Panc1 (cell line): ENCODE measurements at places on chromosomes 11 and 22. TPM values are rescaled to one million over a fixed set of nuclear protein-coding genes. Genes with fewer than 3 reads are reported as not detected.

GAL gene
- 16.5 TPM for total RNA-seq

OR51E2 gene
- total RNA-seq = not detected

OR52I2 gene
- total RNA-seq = not detected

LRFN4 gene
- total RNA-seq = 56.7 TPM

KCNA4 gene
- total RNA-seq = not detected

CCDC134 gene
- 16.7 TPM for total RNA-seq

TMEM223 gene
- total RNA-seq = 20.1 TPM

CCDC81 gene
- total RNA-seq = 0.49 TPM

TCN2 gene
- 2.4 TPM for total RNA-seq

TYR gene
- total RNA-seq = not detected

USH1C gene
- total RNA-seq = not detected

CARNS1 gene
- total RNA-seq = 1.0 TPM

KCTD14 gene
- total RNA-seq = 19.3 TPM

GRCh38 chr11:118889797-118890196, 6.1 kb downstream of the CXCR5 start:
- H3K4me1 ChIP-seq = peaks cover 9% of the 10 kb centered on the region
- H3K4me3 ChIP-seq = no peak overlapping the region
- DNase-seq = no peak
- no peaks in the 10 kb centered on the region for H3K36me3 ChIP-seq
- H3K27ac ChIP-seq = no peak overlapping the region

- H3K36me3 ChIP-seq = no peaks in the 10 kb centered on the region
- H3K27ac ChIP-seq = no peak overlapping the region
- H3K4me3 ChIP-seq = no peak overlapping the region
- H3K4me1 ChIP-seq = no peaks in the 10 kb centered on the region
Measured at GRCh38 chr11:94297985-94298576, 6.3 kb upstream of the IZUMO1R start.

DNA sequence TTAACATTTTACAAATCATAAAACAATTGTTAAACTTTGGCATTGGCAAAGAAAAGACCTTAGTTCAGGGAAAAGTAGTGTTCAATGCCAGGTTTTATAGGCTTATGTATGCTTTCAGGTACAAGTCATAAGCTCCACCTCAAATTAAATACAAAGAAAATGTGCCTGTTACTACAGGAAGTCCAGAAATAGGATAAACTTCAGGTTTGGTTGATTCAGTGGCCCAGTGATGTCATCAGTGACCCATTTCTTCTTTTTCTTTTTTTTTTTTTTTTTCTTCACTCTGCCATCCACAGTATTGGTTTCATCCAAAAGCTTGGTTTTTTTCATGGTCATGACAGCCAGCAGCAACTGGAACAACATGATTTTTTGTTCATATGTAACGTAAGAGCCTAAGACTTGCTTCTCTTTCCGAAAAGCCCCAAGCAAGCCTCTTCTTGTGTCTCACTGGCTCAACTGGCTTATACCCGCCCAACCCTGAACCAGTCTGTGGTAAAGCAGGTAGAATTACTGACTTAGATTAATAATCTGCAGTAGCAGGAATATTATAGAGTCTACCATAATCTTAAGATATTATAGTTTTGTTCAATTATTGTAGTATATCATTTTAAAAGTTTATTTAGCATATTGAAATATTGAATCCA, 46.2 kb downstream of the TTC17 start:
- H3K27ac ChIP-seq = no peak overlapping the region
- no peaks in the 10 kb centered on the region for H3K4me1 ChIP-seq
- H3K4me3 ChIP-seq = no peak overlapping the region
- no peaks in the 10 kb centered on the region for H3K27me3 ChIP-seq
- no peak for DNase-seq
- peaks cover 49% of the 10 kb centered on the region for H3K36me3 ChIP-seq

GRCh38 chr22:22943521-22944267, 56.1 kb downstream of the IGLL5 start:
- no peaks in the 10 kb centered on the region for H3K36me3 ChIP-seq
- H3K4me3 ChIP-seq = no peak overlapping the region
- DNase-seq = no peak

- H3K36me3 ChIP-seq = no peaks in the 10 kb centered on the region
- no peak overlapping the region for H3K27ac ChIP-seq
- H3K4me3 ChIP-seq = no peak overlapping the region
- DNase-seq = no peak
- no peaks in the 10 kb centered on the region for H3K27me3 ChIP-seq
Measured at GRCh38 chr22:36852056-36852973, 8.5 kb upstream of the NCF4 start.

DNA sequence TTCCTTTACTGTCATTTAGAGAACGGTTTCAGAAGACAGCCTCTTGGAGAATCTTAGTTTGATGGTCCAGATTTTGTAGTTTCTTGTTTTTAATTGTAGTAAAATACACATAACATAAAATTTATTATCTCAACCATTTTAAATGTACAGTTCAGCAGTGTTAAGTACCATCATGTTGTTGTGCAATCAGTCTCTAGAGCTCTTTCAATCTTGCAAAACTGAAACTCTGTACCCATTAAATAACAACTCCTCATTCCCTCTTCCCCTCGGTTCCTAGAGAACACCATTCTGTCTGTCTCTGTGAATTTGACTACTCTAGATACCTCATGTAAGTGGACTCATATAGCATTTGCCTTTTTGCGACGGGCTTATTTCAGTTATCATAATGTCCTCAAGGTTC, 69.8 kb downstream of the GRIK4 start:
- no peaks in the 10 kb centered on the region for H3K4me1 ChIP-seq
- H3K36me3 ChIP-seq = no peaks in the 10 kb centered on the region
- peaks cover 5% of the 10 kb centered on the region; the same call in 1 of the 2 replicates for H3K27me3 ChIP-seq
- H3K4me3 ChIP-seq = no peak overlapping the region
- H3K27ac ChIP-seq = no peak overlapping the region
- no peak for DNase-seq

- H3K4me3 ChIP-seq = no peak overlapping the region
- peaks cover 2% of the 10 kb centered on the region; the same call in 1 of the 2 replicates for H3K36me3 ChIP-seq
- no peaks in the 10 kb centered on the region for H3K27me3 ChIP-seq
- H3K27ac ChIP-seq = no peak overlapping the region
Measured at GRCh38 chr22:17655289-17655688, 16.7 kb downstream of the BCL2L13 start.

GRCh38 chr11:68724293-68724692, 27.0 kb downstream of the TESMIN start:
- no peaks in the 10 kb centered on the region for H3K4me1 ChIP-seq
- DNase-seq = no peak
- no peaks in the 10 kb centered on the region for H3K27me3 ChIP-seq

GRCh38 chr11:128824191-128825049, 42.7 kb downstream of the KCNJ1 start:
- H3K36me3 ChIP-seq = no peaks in the 10 kb centered on the region
- DNase-seq = no peak
- no peaks in the 10 kb centered on the region for H3K4me1 ChIP-seq
- peaks cover 9% of the 10 kb centered on the region for H3K27me3 ChIP-seq

DNA sequence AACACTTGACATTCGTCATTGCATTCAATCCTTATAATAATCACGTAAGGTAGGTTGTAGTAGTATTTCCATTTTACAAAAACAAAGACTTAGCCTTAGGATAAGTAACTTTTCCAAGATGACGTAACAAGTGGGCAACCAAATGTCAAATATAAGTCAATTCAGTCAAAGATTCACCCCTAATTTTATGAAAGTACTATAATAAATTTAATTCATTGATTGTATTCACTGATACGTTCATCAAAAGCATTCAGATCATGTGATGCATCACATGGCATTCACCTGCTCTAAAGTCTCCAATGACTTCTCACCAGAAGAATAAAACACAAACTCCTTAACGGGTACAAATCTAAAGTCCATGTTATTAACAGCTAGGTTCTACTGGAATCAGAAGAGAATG, 2.1 kb downstream of the KIF18A start:
- DNase-seq = peak; percentile 33
- H3K4me1 ChIP-seq = peaks cover 39% of the 10 kb centered on the region
- H3K27me3 ChIP-seq = no peaks in the 10 kb centered on the region
- H3K27ac ChIP-seq = peak overlapping the region; percentile 82
- peak overlapping the region; percentile 96 for H3K4me3 ChIP-seq
- H3K36me3 ChIP-seq = peaks cover 9% of the 10 kb centered on the region

DNA sequence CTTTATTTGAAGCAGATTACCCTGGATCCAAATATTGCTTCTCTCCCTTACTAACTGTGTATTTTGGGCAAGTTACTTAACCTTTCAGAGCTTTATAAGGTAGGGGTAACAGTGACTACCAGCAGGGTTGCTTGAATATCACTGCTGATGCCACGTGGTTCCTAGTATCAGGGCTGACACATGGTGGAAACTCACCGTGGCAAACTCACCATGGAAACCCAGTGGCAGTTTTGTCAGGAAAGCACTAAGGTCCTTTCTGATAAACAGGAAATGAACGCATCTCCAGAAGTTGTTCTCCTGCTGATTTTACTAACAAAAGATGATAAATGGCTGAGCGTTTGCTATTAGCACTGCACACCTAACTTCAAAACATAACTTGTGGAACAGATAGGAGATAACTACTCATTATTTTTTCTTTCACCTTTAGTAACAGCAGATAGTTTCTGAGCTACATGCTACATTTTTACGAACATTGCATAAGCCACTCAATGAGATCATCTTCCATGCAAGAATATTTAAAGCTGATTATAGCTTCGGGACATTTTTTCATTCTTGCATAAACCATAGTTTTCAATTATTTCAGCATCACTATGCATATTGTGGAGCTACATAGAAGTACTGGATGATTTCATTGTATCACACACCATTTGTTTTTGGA, 59.7 kb upstream of the RAG2 start:
- H3K36me3 ChIP-seq = no peaks in the 10 kb centered on the region
- H3K27ac ChIP-seq = no peak overlapping the region
- no peaks in the 10 kb centered on the region for H3K27me3 ChIP-seq
- H3K4me1 ChIP-seq = no peaks in the 10 kb centered on the region
- no peak overlapping the region for H3K4me3 ChIP-seq

- no peaks in the 10 kb centered on the region for H3K4me1 ChIP-seq
- no peaks in the 10 kb centered on the region for H3K36me3 ChIP-seq
- no peak overlapping the region for H3K4me3 ChIP-seq
- H3K27me3 ChIP-seq = peaks cover 5% of the 10 kb centered on the region
Measured at GRCh38 chr11:5767056-5767455, 13.0 kb downstream of the OR52N4 start.

DNA sequence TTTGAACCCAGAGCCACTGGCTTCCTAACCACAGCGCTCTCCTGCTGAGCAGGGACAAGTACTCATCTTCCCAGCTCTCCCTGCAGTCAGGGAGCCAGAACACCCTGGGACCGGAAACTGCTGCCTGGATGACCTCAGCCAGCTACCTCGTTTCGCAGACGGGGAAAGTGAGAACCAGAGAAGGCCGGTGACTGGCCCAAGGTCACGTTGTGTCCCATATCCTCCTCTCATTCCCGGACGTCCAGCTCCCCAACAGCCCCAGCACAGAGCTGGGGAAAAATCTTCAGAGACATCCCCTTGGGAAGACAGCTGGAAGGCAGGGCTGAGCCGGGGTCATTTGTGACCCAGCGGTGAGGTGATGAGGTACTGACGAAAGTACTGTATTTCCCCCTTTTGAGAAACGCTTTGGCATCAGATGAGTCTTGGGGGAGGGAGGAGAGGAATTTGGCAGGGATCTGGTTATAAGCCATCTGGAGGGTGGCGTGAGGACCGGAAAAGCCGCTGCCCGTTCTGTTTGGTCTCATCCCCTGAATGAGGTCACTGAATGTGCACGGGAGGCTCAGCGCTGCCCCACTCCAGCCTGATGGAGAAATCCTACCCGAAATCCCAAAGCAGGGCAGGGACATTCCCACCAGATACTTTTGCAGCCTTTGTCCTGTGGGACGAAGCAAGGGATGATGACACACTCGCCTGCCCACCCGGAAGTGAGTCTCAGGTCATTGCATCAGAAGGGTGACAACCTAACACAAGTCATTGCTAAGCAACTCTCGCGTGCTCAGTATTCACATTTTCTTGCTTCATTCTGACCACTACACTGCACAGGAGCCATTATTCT, 41.1 kb downstream of the LIF start:
- no peaks in the 10 kb centered on the region for H3K27me3 ChIP-seq
- DNase-seq = peak; percentile 90
- no peak overlapping the region for H3K4me3 ChIP-seq
- H3K36me3 ChIP-seq = no peaks in the 10 kb centered on the region
- H3K27ac ChIP-seq = peak overlapping the region; percentile 98
- peaks cover 63% of the 10 kb centered on the region for H3K4me1 ChIP-seq

DNA sequence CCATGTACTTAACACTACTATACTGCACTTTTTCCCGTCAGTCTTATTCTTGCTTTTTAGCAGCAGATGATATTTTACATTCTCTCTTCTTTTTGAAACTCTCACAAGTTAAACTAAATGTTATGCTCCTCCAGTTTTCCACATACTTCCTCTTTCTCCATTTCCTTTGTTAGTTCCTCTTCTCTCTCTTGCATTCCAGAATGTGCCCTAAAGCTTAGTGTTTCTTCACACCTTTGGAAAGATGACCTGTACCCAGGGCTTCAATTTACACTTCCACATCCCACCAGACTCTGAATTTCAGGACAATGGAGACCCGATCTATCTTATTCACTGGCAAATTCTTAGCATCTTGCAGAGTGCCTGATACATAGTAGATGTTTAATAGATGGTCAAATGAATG, 51.8 kb downstream of the APIP start:
- DNase-seq = no peak
- no peaks in the 10 kb centered on the region for H3K4me1 ChIP-seq
- no peaks in the 10 kb centered on the region for H3K36me3 ChIP-seq
- no peaks in the 10 kb centered on the region for H3K27me3 ChIP-seq
- H3K27ac ChIP-seq = no peak overlapping the region
- no peak overlapping the region for H3K4me3 ChIP-seq

GRCh38 chr11:819129-819931, 616 bp downstream of the PNPLA2 start:
- 0 out of 2 replicates have a peak, but pooled peaks cover 2% of the 10 kb centered on the region for H3K36me3 ChIP-seq
- H3K4me3 ChIP-seq = peak overlapping the region; percentile 88
- H3K4me1 ChIP-seq = peaks cover 37% of the 10 kb centered on the region
- H3K27ac ChIP-seq = peak overlapping the region; percentile 76
- no peak for DNase-seq
- no peaks in the 10 kb centered on the region for H3K27me3 ChIP-seq

GRCh38 chr22:25849522-25849921, 107.5 kb downstream of the MYO18B start:
- H3K27ac ChIP-seq = no peak overlapping the region
- DNase-seq = no peak
- no peaks in the 10 kb centered on the region; the same call in 1 of the 2 replicates for H3K27me3 ChIP-seq
- H3K4me1 ChIP-seq = no peaks in the 10 kb centered on the region

DNA sequence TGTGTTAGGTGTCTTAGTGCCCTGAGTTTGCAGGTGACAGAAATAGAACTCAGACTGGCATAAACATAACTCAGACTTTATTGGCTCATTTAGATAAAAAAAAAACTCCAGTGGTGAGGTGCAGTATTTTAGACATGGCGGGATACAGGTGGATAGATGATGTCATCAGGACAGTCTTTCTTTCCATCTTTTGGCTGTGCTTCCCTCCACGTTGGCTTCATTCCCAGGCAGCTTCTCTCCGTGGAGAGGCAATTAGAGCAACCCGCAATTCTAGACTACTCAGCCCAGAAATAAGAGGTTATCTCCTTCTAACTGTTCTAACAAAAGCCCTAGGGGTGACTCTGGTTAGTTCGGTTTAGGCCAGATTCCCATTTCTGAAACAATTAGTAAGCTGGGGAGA, 40.5 kb downstream of the NCAM1 start:
- peaks cover 2% of the 10 kb centered on the region; the same call in 1 of the 2 replicates for H3K27me3 ChIP-seq
- H3K4me1 ChIP-seq = no peaks in the 10 kb centered on the region
- no peak for DNase-seq
- H3K4me3 ChIP-seq = no peak overlapping the region
- no peak overlapping the region for H3K27ac ChIP-seq
